Fibroblast of skin of left quadriceps (primary cell): ENCODE measurements at places on chromosomes 1 and 21.

GRCh38 chr1:33015216-33015615, 21.5 kb downstream of the AK2 start:
- no peak for DNase-seq

- DNase-seq, result no peak
These were observed 730 bp downstream of the SLC16A4 start for GRCh38 chr1:110390096-110390495.

- peak; percentile 74 for DNase-seq
These were observed 42.5 kb downstream of the PLPPR5 start for GRCh38 chr1:98962156-98962555.

DNA sequence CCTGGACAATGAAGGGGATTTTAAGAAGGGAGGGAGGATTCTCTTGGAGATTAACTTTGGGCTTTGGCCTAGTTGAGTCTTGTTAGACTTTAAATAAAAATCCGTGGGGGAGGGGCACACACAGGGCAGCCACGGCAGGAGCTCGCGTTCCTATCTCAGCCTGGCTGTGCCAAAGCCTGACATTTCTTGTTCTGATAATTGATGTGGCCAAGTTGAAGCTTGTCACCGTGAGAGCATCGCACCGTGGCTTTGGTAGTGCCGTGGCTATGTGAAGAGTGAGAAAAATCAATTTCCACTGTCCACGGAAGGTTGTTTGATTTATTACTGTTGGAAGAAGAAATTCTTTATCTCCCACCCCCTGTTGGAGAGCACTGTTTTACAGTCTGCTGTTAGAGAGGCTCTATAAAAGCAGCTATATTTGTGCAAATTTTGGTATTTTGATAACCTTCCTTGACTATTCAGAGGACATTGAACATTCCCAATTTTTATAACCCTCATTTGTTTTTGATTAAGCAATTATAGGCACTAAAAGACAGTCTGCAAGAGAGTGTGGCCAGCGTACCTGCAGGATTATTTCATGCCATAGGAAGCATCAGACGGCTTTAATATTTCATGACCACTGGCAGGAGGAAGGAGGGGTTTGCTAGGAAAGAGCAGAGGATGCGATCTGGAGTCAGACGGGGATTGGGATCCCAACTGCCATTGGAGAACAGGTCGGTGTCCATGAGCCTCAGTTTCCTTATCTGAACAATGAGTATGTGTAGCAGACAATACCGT, 160.7 kb downstream of the KAZN start:
- DNase-seq, result no peak

DNA sequence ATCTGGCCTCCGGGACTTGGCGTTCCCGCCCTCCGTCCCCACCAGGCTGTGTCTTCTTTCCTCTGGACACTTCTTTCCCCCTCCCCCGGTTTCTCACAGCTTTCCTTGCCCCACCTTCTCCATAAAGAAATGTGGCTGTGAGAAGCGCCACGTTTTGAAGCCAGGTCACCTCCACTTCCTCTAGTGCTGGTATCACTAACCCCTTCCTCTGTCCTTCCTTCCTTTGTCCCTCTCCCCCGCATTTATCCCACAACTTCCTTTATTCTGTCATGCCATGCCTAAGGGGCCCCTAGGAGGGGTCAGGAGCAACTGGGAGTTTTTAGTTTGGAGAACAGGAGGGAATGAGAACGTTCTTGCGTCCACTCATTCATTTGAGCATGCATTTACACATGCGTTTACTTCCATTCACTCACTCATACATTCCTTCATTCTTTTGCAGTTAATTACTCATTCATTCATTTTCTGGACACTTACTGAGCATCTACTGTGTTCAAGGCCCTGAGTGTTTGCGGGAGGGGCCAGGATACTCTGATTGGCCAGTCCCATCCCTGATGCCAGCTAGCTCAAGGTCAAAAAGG, 5.0 kb upstream of the ACOT11 start:
- DNase-seq, result no peak

GRCh38 chr21:45282283-45283034, 5.2 kb downstream of the POFUT2 start:
- no peak for DNase-seq

GRCh38 chr1:227357171-227357926, 39.1 kb upstream of the CDC42BPA start:
- no peak for DNase-seq

GRCh38 chr21:44516828-44517174, 23.2 kb downstream of the KRTAP10-1 start:
- no peak for DNase-seq

GRCh38 chr1:41662765-41663437, 178.4 kb upstream of the EDN2 start:
- DNase-seq, result no peak

DNA sequence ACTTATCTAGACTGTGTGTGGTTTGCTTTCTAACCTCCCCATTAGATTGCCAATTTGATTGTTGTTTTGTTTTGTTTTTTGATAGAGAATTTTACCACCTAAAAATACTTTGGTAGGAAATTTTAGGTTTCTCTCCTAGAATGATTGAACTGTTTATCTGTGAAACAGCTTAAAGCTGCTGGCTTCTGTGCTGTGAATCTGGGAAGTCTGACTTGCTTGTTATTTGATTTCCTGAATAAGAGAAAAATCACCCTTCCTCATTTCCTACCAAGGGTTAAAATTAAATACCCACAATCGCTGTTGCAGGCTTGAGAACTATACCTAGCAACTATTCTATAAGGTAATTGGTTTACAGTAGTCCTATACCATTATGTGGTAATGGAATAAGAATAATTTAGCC, 198.9 kb upstream of the CACYBP start:
- DNase-seq, result no peak

DNA sequence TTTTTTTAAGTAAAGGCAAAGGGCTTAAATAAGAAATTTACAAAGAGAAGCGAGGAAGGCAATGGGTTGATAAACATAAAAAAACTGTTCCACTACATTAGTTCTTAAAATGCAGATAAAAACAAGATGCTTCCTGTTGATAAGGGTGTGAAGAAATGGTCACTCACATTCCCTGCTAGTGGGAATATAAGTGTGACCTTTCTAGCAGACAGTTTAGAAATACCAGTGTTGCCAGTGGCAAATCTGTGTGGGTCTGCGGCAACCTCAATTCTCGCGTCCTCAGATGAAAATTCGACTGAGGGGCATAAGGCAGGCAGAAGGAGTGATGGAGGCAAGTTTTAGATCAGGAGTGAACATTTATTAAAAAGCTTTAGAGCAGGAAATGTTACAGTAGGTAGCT, 151.1 kb downstream of the NTNG1 start:
- no peak for DNase-seq

GRCh38 chr1:87220993-87221392, 107.7 kb upstream of the LMO4 start:
- no peak for DNase-seq

DNA sequence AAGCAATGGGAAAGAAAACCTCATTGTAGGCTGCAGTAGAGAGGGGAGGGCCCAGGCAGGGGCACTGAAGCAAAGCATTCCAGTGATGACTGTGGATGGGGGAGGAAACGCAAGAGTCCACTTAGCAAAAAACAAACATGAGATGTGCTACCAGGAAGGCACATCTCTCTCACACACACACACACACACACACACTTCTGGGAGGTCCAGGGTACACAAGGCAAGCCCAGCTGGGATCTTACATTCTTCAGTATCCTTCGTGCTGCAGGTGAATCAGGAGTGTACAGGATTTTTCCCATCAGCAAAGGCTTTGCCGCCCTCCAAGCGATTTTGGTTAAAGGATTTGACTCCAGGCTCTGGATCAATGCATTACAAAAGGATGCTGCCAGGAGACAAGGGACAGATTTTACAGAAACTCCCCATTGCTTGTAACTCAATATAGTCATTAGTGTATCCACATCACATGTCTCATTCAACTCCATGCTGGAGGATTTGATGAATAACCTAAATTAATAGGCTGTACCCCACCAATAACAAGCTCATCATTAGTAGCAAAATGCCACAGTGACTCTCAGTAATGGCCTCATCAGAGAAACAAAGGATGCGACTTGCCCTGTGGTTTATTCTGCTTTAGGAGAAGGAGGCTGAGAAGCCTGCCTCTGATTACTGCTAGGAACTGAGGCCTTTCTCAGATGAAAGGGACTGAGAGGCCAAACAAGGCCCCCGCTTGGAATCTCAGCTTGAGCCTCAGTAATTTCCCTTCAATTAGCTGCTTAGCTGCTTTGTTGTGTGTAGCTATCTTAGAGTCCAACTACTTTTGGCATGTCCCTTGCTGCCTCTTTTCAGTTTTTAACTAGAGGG, 41.6 kb downstream of the ABCA4 start:
- no peak for DNase-seq

- DNase-seq, result peak; percentile 61
These were observed 74.1 kb downstream of the GALNT2 start for GRCh38 chr1:230141021-230141648.

GRCh38 chr1:212982430-212983152, 32.2 kb downstream of the VASH2 start:
- DNase-seq, result no peak

DNA sequence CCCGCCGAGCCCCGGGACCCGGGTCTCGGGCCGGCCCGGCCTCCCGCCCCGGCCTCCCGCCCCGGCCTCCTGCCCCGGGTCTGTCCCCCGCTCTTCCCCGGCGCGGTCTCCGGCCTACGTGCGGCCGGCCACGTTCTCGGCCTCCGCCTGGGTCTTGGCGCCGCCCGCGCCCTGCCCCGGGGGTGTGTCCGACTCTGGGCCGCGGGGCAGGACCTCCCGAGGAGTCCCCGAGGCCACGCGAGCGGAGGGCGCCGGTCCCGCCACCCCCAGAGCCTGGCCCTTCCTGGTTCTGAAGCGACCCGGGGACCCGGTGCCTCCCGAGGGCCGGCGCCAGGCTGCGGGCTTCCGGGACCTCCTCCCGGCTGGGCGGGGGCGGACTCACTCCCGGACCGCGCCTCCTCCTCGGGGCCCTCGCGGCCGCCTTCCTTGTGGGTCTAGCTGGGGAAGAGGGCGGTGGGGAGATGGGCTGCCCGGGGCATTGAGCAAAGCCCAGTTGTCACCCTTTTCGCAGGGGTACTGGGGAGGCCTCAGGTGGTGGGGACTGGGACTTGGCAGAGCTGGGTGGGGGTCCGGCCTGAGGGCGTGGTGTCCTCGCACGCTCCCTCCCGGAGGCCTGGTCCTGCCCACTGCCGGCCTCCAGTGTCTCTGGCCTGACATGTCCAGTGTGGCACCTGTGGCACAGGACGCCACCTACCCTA, 558 bp downstream of the PFKL start:
- DNase-seq, result no peak

- peak; percentile 88 for DNase-seq
These were observed 14.2 kb upstream of the CASQ2 start for GRCh38 chr1:115782571-115783281.

GRCh38 chr1:152141971-152142584, 16.9 kb downstream of the RPTN start:
- DNase-seq, result peak; percentile 35

DNA sequence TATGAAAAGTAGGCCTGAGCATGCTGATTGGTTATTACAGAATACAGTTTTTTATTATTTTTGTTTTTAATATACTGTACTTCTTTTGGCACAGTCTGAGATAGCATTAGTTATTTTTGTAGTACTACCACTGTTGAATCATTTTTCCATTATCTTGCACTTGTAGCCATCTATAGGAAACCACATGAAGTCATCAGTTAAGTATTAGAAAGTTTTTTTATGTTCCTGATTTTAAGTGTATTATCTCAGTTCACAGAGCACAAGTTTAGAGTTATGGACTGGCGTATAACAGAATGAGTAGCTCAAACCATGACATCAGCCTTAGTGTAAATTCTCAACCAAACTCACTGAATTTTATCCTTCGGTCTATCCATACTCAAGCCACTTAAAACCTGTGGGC, 22.8 kb downstream of the DHX9 start:
- no peak for DNase-seq

- no peak for DNase-seq
These were observed 52.0 kb upstream of the RAVER2 start for GRCh38 chr1:64692911-64693310.

DNA sequence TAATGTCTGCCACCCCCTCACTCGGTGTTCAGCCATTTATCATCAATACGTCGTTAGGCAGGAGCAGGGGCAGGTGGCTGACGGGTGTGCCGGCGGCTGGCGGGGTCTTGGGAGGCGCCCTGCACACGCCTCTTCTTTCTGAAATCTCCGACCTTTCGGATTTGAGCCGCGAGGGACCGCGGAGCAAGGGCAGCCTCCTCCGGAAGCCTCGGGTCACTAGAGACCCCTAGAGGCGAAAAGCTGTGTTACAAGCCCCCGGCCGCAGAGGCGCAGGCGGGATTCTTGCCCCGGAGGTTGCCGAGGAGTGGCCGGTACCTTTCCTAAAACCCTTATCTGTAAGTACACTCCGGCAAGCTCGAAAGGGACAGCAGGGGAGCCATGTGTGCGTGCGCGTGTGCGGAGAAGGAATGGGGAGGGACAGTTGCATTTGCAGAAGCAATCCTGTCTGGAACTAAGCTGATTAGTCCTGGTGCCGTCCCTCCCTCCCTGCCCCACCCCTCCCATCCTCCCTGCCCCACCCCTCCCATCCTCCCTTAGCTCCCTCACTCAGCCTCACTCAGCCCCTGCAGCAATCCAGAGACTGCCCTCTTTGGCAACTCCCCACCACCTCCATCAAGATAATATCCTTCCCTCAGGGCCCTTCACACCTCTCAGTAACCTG, 11.0 kb downstream of the BRINP2 start:
- DNase-seq, result no peak

DNA sequence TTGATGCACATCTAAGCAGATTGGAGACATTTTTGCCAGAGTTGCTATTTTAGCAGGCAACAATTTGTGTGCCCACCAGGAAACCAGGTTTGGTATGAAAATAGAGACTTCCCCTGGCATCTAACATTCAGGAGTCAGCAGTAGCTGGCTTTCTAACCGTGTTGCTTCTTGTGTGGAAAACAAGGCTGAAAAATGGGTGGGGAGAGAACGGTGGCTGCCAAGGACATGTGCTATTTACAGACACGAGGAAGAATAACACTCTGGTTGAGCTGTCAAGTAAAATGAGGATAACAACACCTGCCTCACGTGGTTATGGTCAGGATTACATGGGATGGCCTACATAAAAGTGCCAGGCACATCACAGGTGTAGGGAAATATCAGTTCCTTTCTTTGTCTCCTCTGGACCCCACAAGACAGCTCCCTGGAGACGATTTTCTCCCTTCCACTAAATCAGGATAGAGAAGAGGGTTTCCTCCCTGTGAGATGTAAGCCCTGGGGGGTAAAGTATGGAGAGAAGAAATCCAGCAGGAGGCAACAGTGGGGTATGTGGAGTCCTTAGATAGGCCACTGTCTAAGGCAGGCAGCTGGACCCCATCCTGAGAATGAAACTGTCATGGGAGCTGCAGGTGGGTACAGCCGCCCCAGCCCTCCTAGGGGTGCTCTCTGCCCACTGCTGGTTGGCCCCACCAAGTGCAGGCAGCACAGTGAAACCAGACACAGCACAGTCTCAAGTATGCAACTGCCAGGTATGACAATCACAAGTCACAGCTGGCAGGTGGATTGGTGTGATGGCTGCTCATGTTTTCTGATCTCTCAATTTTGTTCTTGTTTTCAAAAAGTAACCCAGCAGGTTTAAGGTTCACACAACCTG, 80.3 kb downstream of the TENT5C start:
- DNase-seq, result no peak
